ENCODE measurements at places on chromosomes 1 and 21. TPM values are rescaled to one million over a fixed set of nuclear protein-coding genes. Genes with fewer than 3 reads are reported as not detected.

AGO3 gene
- 28.9 TPM for total RNA-seq

LINGO4 gene
- total RNA-seq = not detected

GLUL gene
- 7.0 TPM for total RNA-seq

CDCA8 gene
- total RNA-seq = 18.6 TPM

SMCP gene
- total RNA-seq = not detected

FNDC10 gene
- 3.6 TPM for total RNA-seq

SH2D2A gene
- 1.8 TPM for total RNA-seq

SPRR4 gene
- total RNA-seq = not detected

RAP1GAP gene
- 0.69 TPM for total RNA-seq

F5 gene
- total RNA-seq = not detected

STUM gene
- total RNA-seq = not detected

IRF6 gene
- total RNA-seq = 0.04 TPM

FCRL1 gene
- not detected for total RNA-seq

HENMT1 gene
- 2.2 TPM for total RNA-seq

LCE3D gene
- not detected for total RNA-seq

TBX19 gene
- total RNA-seq = 0.98 TPM

KRTAP11-1 gene
- not detected for total RNA-seq

NTMT2 gene
- not detected for total RNA-seq

C8B gene
- not detected for total RNA-seq

PPIAL4G gene
- total RNA-seq = not detected

KRTAP21-1 gene
- total RNA-seq = not detected

ITLN1 gene
- not detected for total RNA-seq

CFHR5 gene
- total RNA-seq = not detected

UBAP2L gene
- 193 TPM for total RNA-seq

POLR3GL gene
- total RNA-seq = 19.6 TPM

SH2D5 gene
- 1.7 TPM for total RNA-seq

GALE gene
- total RNA-seq = 194 TPM

TINAGL1 gene
- total RNA-seq = 421 TPM

S100A7 gene
- not detected for total RNA-seq

AUNIP gene
- 27.8 TPM for total RNA-seq

ODF2L gene
- 13.7 TPM for total RNA-seq

PRAMEF18 gene
- total RNA-seq = not detected

CRP gene
- not detected for total RNA-seq
